ENCODE measurements at places on chromosomes 3 and 15. TPM values are rescaled to one million over a fixed set of nuclear protein-coding genes. Genes with fewer than 3 reads are reported as not detected.

ITIH4 gene
- total RNA-seq, result 4.0 TPM

ABHD17C gene
- 5.8 TPM for total RNA-seq

GRCh38 chr15:63023351-63023945, 19.1 kb upstream of the TPM1 start:
- DNase-seq, result no peak

DNA sequence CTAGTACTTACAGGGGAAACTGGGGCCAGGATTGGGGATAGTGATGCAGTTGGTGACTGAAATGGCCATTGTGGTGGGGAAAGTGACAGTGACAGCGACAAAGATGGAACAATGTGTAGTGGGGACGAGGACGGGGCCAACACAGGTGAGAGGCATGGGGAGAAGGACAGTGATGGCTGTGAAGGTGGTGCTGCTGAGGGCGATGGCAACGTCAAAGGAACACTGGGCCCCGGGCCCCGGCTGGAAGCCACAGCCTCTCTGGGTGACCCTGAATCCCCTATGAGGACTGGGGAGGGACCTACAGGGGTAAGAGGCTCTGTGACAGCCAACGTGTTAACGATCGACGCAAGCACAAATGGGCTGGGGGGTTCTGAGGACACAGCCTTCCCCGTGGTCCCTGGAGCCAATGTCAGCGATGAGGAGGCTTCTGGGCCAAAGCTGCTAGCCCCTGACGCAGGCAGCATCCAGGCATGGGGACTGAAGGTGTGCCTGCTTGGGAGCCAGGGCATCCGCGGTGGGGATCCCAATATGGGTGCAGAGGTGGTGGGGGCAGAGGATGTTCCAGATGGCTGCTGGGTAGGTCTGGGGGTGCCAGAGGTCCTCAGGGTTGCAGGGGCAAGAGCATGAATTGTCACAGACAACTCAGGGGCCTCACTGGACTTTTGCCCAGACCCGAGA, 25.2 kb upstream of the GOLGA6C start:
- DNase-seq, result no peak

SLC6A11 gene
- not detected for total RNA-seq

ELL3 gene
- total RNA-seq, result 3.6 TPM

GOLGA8Q gene
- total RNA-seq, result 0.32 TPM

GMNC gene
- not detected for total RNA-seq

CFAP92 gene
- 0.88 TPM for total RNA-seq

- peak; percentile 39 for DNase-seq
Observed at GRCh38 chr15:89781891-89782618, 5.9 kb downstream of the MESP2 start.

SLC24A5 gene
- not detected for total RNA-seq

- no peak for DNase-seq
Observed at GRCh38 chr3:106242781-106243180, 374.0 kb upstream of the CBLB start.

DNA sequence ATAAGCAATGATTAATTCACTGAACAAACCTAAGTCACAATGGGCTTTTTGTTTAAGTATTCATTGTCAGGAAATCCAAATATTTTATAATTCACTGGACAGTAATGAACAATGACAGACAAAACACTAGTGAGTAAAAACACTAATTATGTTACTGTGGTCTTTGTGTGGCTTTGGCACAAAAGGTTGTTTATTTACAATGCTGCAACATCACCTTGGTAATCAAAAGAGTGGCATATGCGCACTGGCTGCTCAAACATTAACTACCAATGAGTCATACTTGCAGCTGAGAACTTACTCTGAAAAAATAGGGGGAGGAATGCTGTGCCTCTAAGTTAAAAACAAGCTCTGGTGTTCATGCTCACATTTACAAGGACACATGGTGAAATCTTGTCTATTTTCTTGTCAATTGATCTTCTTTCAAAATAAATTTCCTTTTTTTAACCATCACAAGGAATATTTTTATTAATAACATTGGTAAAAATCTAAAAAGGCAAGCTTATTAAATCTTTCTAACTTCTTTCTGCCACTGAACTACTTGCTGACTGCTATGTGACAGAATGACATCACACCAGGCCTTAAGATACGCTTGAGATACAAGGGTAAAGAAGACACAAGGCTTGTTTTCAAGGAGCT, 85.2 kb upstream of the PPIB start:
- DNase-seq, result peak; percentile 34

DNA sequence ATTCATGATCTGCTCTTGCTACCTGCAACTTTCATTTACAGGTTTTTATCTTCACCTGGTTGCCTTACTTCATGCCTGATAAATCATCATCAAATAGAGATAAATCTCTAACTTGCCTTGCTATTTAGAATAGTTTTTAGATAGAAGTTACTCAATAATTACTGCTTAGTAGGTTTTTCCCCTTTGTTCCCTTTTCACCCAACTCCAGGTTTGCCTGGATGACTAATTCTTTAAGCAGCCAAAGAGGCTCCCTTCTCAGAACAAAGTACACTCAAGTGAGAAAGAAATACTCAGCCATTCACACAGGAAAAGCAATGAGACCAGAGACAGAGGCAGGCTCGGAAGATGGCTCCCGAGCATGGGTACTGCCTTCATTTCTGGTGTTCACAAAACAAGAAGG, 268.1 kb upstream of the CRBN start:
- DNase-seq, result no peak

GRCh38 chr3:64748244-64748904, 60.6 kb upstream of the ADAMTS9 start:
- no peak for DNase-seq

DNA sequence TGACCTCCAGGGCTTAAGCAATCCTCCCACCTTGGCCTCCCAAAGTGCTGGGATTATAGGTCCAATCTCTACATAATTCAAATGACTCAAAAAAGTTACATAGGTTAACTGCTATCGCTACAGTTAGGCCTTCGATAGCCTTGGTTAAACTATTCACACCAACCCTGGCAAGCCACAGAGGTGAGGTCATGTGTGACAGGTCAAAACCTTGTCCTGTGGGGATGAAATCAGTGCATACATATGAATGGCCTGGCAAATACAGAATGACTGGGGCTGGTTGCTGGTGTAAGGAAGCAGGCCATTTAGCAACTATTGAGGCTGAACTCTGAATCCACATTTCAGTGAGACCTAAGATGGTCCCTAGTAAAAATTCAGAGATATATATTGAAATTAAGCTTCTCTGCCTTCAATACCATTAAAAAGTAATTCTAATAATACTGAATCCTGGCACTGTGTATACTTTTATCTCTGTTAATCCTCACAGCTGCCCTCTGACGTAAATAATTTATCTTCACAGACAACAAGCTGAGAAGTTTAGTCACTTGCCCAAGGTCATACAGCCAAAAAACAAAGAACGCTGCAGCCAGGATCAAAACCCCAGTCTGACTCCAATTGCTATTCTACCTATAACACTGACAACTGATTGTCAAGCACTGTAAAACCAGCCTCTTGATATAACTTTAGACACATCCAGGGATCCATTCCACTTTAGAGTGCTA, 35.3 kb downstream of the MKRN2 start:
- no peak for DNase-seq

All from activated CD4-positive, alpha-beta T cell treated with anti-CD3 and anti-CD28 coated beads for 36 hours (primary cell).